ENCODE measurements at places on chromosomes 2 and 18.
A peak's percentile ranks its signal among the peaks of the same experiment; 100 is the strongest.

DNA sequence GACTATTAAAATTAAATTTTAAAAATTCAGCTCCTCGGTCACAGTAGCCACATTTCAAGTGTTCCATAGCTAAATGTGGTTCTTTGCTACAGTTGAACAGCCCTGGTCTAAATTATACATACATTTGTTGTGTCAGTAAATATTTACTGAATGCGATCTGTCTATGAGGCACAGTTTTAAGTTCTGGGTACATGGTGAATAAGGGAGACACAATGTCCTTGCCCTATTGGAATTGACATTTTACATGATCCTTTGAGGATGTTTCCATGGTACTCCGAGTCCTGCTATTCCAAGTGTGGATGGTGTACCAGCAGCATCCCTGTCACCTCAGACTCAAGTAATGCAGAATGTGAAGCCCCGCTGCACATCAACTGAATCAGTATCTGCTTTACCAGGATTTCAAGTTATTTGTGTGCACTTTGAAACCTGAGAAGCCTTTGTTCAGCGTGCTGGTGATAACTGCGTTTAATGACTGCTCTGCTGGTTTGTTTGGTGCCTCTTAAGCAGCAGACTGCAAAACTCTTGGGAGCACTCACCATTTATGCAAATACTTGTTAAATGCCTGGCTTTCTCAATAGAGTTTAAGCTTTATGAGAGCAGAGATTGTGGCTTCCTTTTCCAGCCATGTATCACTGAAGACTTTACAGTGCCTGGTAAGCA is 1.5 kb downstream of the GALNT1 start:
- no peak for DNase-seq

- DNase-seq = no peak
These were observed 59.6 kb downstream of the KCTD18 start for GRCh38 chr2:200450288-200450687.

DNA sequence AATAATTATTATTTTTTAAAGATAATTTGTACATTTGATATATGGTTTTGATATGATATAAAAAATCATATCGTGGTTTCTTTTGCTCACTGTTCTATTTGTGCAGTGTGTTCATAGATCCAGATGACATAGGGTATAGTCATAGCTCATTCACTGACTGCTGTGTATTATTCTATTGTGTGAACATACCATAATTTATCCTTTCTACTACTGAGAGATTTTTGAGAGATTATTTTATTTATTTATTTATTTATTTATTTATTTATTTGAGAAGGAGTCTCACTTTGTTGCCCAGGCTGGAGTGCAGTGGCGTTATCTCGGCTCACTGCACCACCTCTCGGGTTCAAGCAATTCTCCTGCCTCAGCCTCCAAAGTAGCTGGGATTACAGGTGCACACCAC is 39.0 kb downstream of the FER1L5 start:
- no peak for DNase-seq

GRCh38 chr2:98454073-98454472 is 9.4 kb downstream of the INPP4A start:
- no peak for DNase-seq

DNA sequence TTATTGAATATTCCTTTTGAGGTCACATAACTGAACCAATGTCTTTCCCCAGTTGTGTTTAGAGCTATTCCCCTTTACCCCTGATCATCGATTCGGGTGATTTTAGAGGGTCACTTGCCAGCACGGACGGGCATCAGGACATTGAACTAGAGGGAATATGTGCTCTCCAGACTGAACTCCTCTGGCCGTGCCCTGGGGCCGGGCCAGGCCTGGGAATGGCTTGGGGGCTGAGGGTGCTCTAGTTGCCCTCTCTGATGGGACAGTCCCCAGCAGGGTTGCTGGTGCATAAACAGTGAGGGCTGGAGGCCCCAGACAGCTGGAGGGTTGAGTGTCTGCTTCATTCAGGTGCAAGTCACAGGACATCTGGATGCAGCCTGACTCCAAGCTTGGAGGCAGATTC is 90.7 kb downstream of the SMIM21 start:
- DNase-seq = no peak

GRCh38 chr2:10425699-10426098 is 22.4 kb downstream of the ODC1 start:
- no peak for DNase-seq

GRCh38 chr2:28617502-28618184 is 121.8 kb downstream of the PLB1 start:
- no peak for DNase-seq

GRCh38 chr2:37573451-37574388 is 97.7 kb downstream of the CDC42EP3 start:
- DNase-seq = no peak

DNA sequence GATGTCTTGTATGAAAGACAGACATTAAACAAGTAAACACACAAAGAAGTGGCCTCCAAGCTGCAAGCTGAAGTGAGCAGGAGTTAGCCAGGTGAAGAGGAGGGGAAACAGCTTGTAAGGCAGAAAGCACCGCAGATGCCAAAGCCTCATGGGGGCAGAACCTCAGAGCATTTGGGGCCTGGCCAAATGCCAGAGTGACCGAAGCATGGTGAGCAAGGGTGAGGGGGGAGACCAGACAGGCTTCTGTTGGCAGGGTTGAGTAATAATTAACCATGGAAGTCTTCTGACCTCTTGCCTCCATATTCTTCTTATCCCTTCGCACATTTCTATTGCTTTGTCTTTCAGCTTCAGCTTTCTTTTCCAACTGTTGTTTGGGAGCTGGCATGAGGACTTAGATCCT is 5.6 kb downstream of the QPCT start:
- no peak for DNase-seq

GRCh38 chr2:10300328-10300920 is 2.3 kb upstream of the HPCAL1 start:
- DNase-seq = no peak

DNA sequence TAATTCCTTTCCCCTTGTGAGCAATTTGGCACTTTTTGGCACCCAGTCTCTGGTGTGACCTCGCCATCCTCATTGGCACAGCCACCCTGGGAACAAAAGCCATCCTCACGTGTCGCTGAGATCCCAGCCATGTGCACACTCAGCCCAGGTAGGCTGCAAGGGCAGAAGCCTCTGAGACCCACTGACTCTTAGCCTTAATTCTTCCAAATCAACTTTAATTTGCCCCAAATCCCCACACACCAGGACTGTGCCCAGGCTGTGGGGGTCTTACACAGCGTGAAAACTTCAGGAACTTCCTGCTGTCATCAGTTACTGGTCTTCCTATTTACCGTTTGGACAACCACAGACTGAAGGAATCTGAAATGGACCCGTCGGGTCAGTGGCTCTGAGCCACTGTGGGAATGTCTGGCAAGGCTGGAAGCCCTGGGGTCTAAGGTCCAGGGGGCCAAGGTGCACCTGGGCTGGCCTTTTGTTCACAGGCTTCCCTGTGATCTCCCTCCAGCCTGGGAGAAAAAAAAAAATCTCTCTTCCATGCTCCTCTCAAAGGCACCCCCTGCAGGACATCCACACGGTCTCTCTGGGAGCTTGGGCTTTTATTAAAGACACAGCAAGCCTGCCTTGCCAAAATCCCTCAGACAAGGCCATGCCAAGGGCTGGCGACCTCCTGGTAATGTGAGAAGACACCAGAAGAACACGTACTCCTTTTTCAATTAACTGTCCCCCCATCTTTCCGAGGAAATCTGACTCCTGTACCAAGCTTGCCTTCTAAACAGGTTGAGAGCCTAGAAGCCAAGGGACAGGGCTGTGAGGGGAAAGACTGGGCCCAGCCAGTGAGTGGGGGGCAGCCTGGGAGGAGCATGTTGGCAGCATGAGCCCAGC is 42.1 kb upstream of the LAPTM4A start:
- no peak for DNase-seq

- no peak for DNase-seq
These were observed 122.6 kb downstream of the WDPCP start for GRCh38 chr2:63465633-63466032.

GRCh38 chr2:211816754-211817153 is 721.8 kb downstream of the ERBB4 start:
- no peak for DNase-seq

DNA sequence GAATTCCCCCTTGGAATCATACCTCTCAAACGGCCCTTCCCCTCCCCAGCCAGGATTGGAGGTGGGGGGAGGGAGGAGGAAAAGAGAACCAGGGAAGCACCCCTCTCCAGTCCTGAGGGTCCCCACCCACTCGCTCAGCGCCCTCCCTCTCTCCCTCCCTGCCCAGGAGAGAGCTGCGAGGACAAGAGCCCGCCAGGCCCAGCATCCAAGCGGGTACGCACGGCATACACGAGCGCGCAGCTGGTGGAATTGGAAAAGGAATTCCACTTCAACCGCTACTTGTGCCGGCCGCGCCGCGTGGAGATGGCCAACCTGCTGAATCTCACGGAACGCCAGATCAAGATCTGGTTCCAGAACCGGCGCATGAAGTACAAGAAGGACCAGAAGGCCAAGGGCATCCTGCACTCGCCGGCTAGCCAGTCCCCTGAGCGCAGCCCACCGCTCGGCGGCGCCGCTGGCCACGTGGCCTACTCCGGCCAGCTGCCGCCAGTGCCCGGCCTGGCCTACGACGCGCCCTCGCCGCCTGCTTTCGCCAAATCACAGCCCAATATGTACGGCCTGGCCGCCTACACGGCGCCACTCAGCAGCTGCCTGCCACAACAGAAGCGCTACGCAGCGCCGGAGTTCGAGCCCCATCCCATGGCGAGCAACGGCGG is 14.4 kb downstream of the HOXD3 start:
- peak; percentile 27 for DNase-seq

DNA sequence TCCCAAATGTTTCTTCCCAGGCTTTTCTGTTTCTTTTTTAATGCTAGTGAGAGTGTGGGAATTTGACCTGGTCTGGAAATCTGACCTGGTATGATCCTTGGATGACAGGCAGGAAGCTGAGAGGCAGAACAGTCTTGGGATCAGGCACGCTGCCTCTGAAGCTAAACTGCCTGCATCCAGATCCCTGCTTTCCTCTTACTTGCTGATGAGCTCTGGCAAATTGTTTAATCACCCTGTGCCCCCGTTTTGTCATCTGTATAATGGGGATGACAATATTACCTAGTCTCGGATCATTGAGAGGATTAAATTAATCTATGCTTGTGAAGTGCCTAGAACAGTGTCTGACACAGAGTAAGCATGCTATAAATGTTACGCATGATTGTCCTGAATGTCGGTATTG is 3.3 kb downstream of the KLHL23 start:
- DNase-seq = no peak

DNA sequence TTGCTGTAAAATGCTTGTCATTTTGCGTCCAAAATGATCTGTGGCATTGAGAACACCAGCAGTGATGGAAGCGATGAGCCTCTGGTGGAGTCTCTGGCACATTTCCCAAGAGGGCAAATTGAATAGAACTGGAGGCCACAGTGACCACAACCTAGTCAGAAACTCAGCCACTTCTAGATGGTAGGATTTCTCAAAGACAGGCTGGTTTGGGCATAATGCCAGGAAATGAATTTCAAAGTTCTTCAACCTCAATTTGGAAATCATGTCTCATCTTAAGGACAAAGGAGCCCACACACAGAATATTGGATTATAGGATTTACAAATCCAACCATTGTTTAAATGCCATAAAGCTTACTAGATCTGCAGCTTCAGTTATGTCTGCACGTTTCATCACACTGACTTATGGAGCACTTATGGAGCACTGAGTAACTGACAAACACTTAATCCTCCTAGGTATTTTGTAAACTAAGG is 132.1 kb downstream of the COL6A3 start:
- no peak for DNase-seq

- no peak for DNase-seq
These were observed 19.3 kb downstream of the MBOAT2 start for GRCh38 chr2:8984157-8984556.

- DNase-seq = no peak
These were observed 50.6 kb upstream of the ITSN2 start for GRCh38 chr2:24410976-24411375.

- DNase-seq = no peak
These were observed 153.3 kb upstream of the RBMS1 start for GRCh38 chr2:160646684-160647444.

DNA sequence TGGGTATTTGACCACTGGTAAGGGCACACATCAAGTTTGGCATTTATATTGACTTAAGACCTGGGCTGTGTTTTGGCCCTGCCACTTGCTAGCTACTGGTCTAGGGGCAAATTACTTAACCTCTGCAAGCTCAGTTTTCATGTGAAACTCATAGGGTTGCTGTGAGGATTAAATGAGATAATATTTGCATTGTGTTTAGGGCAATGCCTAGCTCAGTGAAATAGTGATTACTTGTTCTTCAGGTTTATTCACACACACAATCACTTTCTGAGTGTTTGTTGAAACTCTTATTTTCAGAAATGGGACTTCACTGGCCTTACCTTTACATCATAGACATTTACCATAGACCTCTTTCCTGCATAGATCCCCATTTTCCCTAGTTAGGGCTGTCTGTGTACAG is 12.3 kb downstream of the CERS6 start:
- DNase-seq = no peak

- DNase-seq = no peak
These were observed 17.7 kb upstream of the ACTR3 start for GRCh38 chr2:113872201-113872600.

DNA sequence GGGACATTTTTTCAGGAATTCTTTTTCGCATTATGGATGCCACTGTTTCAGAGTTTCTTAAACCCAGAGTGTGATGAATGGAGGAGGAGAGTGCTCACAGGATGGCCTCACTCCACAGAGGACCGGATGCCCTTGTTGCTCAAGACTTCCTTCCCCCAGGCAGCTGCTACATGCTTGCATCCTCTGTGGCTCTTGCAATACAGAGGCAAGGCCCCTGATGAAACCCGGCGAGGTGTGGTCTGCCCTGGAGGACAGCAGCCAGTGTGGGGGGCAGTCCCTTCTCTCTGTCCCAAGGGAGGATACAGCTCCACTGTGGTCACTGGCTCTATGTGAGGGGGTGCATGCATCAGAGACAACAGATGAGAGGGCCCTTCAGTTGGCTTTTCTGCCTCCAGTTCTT is 109.6 kb downstream of the SH3RF3 start:
- DNase-seq = peak; percentile 42

DNA sequence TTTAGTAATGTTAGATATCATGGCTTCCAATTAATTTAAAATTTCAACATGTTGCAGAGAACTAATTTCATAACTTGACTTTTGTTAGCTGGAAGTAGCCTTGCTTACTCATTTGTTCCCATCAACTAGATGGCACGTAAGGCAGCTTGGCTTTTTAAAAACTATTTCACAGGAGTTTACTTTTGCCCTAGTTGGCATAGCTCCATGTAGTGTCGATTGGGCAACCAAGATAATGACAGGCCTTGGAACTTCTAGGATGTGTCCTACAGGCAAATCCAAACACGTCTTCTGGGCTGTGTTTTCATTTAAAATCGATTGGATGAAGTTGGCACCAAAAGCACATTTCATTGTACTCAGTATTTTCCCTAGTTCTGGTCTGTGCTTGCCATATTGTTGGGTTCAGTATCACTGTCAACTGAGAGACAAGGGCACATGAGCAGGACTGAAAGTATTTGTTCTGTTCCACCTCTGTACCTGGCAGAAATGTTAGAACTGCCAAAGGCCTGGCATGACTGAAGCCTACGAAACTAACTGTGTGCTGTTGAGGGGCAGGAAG is 29.4 kb downstream of the HADHB start:
- DNase-seq = peak; percentile 5

GRCh38 chr2:153388246-153388645 is 90.3 kb downstream of the RPRM start:
- DNase-seq = no peak

GRCh38 chr2:48328942-48329723 is 200.8 kb upstream of the STON1 start:
- DNase-seq = no peak

- DNase-seq = peak; percentile 27
These were observed 117.3 kb downstream of the GALR1 start for GRCh38 chr18:77366720-77367641.

GRCh38 chr2:226018641-226019040 is 619.1 kb downstream of the NYAP2 start:
- DNase-seq = no peak

All from substantia nigra (tissue), 51 donors.